Epithelial cell of esophagus (primary cell): ENCODE measurements at places on chromosomes 7 and 10.

GRCh38 chr10:132387764-132388210 lies 9.2 kb upstream of the PWWP2B start:
- DNase-seq, result peak; percentile 44

DNA sequence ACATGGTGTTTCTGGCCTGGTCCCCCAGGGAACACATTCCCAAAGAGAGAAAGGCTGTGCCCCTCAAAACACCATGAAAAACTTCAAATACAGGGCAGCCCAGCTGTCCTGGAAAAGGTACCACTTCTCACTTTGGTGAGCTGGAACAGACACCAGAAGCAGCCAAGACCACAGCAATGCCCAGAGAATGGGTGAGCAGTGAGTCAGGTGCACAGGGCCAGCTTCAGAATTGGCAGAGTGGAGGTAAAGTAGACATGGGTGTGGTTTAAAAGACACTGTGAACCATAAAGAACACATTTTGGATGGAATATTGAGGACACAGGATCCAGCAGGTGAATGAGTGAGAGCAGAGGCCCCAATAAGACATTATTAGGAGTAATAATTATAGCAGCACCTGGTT lies 51.3 kb downstream of the FAM13C start:
- DNase-seq, result no peak

DNA sequence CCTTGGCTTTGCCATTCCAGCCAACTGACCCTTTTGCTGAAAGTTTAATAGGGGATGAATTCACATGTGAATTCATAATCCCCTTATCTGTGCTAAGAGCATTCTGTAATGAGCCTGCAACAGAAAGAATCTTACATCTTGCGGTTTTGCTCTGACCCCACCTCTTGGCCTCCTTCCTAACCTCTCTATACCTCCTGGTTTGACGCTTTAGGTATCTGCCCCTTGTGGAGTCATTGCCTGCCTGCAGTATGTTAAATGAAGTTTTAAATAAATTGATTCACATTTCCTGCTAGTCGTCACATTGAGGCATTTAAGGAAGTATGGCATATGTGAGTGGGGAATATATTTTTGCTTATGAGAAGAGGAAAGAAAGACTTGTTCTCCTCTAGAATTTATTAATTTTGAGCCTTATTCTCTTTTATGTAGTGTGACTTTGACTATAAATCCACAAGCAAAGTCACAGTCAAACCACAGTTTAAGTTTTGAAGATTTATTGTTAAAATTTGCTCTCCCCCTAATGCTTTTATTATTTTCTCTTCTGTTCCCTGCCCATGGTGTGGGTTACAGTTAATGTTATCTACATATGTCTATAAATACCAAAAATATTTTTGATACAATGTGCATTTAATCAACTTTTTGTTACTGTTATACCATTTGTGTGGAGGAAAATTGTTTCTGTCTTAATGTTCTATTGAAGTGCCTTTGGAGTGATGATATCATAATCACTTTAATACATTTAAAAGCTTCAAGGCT lies 60.9 kb downstream of the LRMDA start:
- DNase-seq, result no peak

GRCh38 chr7:131067220-131067619 lies 260.5 kb upstream of the MKLN1 start:
- no peak for DNase-seq

- no peak for DNase-seq
These were observed 8.8 kb downstream of the FZD9 start for GRCh38 chr7:73442222-73442902.

- DNase-seq, result peak; percentile 79
These were observed 514.4 kb downstream of the INHBA start for GRCh38 chr7:41188163-41189130.

DNA sequence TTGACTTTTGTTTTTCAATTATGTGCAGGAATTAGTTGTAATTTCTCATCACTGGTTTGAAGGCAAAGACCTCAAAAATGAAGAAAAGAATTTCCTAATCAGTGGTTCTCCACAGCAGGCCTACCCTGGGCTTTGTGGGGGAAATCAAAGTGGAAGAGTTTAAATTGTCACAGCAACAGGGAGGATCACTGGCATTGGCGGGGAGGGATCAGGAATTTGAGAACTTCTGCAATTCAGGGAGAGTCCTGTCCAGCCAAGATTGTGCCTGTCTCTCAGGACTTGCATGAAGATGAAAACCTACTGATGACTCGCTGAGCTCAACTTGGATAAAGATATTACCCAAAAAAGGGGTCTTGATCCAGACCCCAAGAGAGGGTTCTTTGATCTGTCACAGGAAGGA lies 70.1 kb downstream of the HACD1 start:
- no peak for DNase-seq
